ENCODE measurements at places on chromosomes 12 and 14.

- no peak for DNase-seq
Observed at GRCh38 chr12:112664569-112664968, 127.0 kb upstream of the RPH3A start.

DNA sequence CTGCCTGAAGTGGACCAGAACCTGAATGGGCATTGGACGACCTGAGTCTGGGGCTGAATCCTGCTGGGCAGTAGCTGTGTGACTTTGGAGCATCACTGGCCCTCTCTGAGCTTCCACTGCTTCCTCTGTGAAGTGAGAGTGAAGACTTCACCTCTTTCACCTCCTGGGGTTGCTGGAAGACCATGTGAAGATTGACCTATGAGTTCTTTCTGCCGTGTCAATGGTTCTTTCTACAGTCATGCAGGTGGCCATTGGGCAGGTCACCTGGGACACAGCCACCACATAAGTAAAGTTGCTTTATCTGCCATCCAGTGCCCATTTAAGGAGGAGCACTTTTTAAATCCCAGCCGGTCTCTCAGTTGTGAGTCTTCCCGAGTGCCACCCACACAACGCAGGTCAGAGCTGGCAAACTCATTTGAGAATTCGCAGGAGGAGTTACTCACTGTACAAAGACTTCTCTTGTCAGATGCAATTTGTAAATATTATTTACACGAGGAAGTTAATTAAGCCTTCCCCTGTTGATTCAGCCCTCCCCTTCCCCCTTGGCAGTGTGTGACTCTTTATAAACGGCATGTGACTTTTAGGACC lies 74.8 kb upstream of the TCL1B start:
- DNase-seq, result no peak

GRCh38 chr12:114684098-114684869 lies at the start of gene TBX3:
Gene TBX3, minus strand, starts transcription at chr12:114684175. Its CDS starts 975 bp downstream, at chr12:114683200.
- DNase-seq, result no peak

- DNase-seq, result no peak
Observed at GRCh38 chr12:68067762-68068376, 78.6 kb downstream of the IFNG-AS1 start.

DNA sequence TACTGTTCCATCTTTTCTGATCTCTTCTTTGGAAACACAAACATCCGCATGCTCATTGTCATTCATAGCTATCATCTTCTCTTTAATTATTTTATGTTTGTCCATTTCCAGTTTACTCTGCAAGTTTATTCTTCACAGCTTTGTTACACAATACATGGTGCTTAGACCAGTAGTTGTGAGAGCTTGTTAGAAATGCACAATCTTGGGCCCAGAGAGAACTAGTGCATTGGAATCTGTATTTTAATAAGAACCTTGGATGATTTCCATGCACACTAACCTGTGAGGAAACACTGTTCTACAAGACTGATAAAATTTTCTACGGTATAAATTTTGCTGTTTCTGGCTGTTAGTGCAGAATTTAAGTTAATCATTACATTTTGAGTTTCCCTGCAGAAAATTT lies 59.3 kb upstream of the SLC2A13 start:
- DNase-seq, result no peak

DNA sequence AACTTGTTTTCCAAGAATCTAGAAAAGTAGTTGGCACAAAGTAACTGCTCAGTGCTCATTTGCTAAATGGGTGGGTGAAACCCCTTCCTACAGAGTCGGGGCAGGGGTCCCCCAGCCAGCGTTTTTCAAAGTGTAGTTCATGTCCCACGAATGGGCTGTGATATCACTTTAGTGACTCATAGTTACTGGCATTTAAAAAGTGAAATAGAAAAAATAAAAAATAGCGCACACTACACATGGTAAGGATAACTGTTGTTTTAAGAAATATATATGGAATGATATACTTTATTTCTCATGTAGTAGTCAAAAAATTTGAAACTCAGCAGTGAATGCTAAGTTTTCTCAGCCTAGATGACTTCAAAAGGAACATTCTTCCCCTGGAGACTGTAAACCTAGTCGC lies 250.4 kb downstream of the CHST11 start:
- no peak for DNase-seq

GRCh38 chr12:131641315-131641714 lies 69.6 kb upstream of the SFSWAP start:
- DNase-seq, result no peak

- DNase-seq, result no peak
Observed at GRCh38 chr14:104786726-104787675, 8.5 kb downstream of the AKT1 start.

- DNase-seq, result no peak
Observed at GRCh38 chr14:74682169-74682952, 30.5 kb downstream of the AREL1 start.

- no peak for DNase-seq
Observed at GRCh38 chr14:84273181-84273580, 1256.8 kb upstream of the FLRT2 start.

GRCh38 chr12:128920468-128920867 lies 67.2 kb downstream of the GLT1D1 start:
- no peak for DNase-seq

All from activated CD8-positive, alpha-beta memory T cell treated with anti-CD3 and anti-CD28 coated beads for 48 hours (primary cell).